ENCODE measurements at places on chromosomes 2 and 18.

DNA sequence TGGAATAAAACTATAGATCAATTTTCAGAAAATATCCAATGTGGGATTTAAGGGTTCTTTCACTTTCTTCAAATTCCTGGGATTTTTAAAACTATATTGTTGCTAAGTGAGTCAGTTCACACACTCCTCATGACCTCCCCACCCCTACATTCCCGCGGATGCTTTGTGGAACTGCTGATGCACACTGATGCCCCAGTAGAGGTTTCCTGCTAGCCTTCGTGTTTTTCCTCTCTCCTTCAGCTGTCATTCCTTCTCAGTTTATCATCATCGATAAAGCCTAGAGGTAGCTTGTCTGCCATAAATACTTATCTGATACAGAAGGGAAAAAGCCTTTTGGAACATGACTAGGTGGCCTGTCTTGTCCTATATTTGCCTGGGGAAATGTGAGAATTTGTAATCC, 67.4 kb upstream of the GALNT5 start:
- DNase-seq = no peak

DNA sequence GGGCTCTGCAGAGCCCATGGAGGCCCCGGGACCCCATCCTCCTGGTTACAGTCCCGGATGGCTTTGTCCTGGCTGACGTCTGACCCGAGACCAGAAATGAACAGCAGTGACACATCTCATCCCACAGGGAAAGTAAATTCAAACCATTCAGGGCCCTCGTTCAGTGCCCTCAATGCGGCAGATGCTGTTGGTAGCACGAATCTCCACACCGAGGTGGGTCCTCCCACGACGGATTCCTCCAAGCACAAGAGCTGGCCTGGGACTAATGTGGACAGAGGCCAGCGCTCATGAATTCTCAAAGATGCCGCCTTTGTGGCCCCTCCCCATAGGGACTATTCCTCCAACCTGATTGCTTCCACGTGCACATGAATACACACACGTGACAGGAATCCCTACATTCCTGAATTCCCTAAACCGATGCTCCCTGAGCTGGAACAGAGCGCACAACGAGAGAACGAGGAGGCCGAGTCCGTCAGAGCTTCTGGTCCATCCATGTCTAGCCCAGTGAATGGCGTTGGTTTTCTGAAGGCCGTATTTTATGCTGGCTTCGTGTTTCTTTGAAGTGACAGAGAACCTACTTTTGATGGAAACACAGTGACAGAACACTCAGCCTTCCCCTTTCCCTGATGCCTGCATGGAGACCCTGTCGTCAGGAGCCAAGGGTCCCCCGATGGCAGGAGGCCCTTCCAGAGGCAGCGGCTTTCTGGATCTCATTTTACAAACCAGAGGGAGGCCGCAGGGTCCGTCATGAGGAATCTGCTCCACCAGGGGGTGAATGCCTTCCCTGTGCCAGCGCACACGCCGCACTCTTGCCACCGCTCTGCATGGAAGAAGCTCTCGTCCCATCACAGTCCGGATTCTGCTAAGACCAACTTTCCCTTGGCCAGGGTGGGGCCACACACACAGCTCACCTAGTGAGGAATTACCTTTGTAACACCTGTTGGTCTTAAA, 64.3 kb upstream of the SNTG2 start:
- no peak for DNase-seq

DNA sequence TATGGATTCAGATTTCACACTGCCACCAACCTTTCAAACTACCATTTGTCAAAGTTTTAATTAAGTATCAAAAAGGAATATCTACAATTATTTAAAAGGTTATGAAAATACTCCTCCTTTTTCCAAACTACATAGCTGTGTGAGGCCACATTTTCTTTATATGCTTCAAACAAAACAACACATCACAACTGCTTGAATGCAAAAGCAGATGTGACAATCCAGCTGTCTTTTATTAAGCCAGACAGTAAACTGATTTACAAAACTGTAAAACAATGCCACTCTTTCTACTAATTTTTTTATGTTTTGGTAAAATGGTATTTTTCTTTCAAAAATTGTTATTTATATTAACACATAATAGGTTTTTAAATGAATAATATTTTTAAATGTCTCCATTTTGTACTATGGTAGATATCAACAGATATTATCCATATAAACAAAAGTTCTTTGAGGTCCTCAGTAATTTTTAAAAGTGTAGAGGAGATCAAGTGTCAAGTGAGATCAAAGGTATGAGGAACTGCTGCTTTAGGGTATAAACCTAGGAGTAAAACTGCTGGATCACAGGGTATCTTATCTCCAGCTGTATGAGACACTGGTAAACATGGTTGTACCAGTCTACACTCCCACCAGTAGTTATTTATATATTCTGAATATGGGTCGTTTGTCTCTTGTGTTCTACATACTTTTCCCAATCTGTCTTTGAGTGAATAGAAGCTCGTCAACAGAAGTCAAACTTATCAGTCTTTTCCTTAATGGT, 68.8 kb upstream of the SERTAD2 start:
- no peak for DNase-seq

- no peak for DNase-seq
Measured at GRCh38 chr2:147378403-147378802, 466.4 kb upstream of the ACVR2A start.

GRCh38 chr2:28824207-28824606, 13.6 kb downstream of the SPDYA start:
- DNase-seq = no peak

DNA sequence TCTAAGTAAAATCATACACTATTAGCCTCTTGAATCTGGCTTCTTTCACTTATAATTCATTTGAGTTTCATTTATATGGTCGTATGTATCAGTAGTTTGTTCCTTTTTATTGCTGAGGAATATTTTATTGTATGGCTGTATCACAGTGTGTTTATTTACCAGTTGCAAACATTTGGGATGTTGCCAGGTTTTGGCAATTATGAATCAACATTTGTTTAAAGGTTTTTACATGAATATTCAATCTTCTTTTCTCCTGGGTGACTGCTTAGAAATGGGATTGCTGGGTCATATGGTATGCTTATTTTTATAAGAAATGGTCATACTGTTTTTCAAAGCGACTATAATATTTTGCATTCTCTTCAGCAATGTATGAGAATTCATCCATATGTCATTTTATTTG, 107.9 kb downstream of the PMAIP1 start:
- no peak for DNase-seq

GRCh38 chr2:119175517-119175916, 17.0 kb upstream of the C1QL2 start:
- DNase-seq = no peak

DNA sequence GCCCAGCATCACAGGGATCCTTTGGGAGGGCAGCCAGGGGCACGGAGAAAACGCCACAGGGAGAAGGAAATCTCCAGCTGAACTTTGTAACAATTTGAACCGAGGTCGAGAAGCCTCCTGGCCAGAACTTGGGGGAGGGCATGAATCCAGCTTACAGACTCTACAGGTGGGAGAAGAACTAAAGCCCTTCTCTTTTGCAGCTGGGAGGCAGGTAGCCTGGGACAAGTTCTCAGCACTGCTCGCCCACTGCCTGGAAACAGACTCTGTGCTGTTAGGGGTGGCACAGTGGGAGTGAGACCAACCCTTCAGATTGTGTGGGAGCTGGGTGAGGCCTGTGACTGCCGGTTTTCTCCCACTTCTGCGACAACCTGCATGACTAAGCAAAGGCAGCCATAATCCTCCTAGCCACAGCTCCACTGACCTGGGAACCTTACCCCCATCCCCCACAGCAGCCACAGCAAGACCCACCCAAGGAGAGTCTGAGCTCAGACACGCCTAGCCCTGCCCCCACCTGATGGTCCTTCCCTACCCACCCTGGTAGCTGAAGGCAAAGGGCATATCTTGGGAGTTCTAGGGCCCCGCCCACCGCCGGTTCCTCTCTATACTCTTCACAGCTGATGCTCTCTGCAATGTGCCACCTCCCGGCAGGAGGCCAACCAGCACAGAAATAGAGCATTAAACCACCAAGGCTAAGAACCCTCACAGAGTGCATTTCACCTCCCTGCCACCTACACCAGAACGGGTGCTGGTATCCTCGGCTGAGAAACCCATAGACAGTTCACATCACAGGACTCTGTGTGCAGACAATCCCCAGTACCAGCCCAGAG, 136.0 kb upstream of the SIX2 start:
- no peak for DNase-seq

DNA sequence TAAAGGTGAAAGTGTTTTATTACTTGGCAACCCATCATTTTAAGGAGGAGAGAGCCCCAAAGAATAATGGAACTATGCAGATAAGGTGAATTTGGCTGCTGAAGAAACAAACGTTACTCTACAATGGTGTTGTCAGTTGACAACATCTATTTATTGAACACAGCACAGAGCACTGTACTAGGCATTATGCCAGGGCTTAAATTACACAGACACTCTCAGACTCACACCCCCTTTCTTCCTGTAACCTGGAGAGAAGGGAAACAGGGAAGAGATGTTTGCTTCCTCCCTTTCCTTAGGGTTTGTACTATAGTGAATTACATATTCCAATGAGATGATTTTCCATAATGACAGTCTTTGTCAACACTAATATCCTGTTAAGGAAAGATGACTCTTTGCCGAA, 94.0 kb upstream of the ATP5MC3 start:
- DNase-seq = no peak

DNA sequence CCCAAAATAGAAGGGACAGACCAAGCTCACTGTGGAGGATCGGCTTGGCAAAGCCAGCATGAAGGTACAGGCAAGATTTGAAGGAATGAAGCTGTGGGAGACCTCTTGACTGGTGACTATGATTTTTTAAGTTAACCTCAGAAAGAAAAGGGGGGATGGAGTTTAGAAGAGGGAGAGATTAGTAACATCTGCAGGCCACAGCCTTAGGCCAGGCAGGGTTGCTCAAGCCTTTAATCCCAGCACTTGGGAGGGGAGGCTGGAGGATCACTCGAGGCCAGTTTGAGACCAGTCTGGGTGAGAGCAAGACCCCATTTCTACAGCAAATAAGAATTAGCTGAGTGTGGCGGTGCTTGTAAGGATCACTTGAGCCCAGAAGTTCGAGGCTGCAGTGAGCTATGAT, 46.6 kb downstream of the ZNF532 start:
- no peak for DNase-seq

GRCh38 chr18:3704556-3705344, 254.8 kb downstream of the TGIF1 start:
- no peak for DNase-seq

DNA sequence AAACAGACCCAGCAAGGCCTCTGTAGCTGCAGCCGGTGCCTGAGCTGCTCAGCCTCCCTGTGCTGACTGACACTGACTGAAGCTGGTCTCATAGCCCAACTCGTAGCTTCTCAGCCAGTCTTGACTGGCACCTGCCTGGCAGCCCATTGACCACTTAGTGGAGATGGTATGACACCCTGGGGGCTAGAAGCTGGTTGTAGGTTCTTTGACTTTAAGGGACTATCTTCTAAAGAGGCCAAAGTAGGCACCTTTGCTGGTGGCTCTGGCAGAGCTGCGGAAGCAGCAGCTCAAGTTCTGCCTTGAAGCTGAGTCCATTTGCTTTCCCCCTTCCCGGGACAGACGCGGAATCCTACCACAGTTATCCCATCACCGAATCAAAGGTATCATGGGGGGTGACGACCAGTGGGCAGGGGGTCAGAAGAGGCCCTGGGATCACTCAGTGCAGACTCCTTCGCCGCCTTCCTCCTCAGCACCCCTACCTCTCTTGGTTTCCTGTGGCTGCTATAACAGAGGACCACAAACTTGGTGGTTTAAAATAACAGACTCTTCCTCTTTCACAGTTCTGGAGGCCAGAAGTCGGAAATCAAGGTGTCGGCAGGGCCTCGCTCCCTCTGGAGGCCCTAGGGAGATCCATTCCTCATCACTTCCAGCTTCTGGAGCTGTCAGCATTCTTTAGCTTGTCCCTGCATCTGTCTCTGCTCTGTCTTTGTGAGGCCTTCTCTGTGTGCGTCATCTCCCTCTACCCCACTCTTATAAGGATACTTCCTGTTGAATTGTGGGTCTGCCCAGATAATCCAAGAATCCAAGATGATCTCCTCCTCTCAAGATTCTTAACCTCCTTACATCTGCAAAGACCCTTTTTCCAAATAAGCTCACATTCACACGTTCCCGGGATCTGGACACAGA, 13.7 kb upstream of the FOSL2 start:
- DNase-seq = no peak

DNA sequence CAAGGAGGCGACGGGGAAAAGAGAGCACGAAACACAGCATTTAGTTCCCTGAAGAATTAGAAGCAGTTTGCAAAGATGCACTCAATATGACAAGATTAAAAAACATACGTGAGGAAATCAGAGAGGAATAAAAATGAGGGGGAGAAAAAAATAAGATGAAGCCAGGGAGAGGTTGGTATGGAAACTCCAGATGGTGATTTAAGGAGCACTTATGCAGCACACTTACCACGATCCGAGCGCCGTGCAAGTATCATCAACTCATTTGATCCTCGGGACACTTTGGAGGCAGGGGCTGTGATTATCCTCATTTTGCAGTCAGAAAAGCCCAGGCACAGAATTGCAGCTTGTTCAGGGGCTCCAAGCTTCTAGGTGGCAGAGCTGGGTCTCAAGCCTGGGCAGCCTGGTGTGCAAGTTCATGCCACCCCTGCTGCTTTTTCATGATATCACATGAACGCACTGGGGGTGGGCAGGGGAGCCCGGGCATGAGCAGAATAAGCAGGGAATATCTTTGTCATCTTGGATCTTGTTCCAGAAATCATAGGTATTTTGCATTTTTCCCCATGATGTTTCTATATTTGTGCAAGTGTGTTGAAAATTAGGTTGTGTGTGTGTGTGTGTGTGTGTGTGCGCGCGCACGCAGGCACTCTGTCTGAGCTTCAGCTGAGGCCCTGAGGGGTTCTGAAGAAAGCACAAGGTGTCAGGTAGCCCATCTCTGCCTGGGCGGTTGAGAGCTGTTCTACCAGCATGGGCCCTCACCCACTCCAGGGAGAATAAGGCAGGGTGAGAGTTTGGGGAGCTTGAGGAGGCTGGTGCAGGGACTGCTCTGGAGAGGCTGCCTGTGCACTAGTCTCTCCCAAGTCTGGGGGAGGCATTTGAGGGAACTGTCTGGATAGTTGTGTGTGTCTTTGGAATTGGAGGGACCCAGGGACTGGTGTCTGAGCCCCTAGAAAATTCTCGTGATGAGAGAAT, 25.0 kb upstream of the PDIA6 start:
- DNase-seq = no peak

- DNase-seq = no peak
Measured at GRCh38 chr2:172242961-172243360, 140.3 kb upstream of the DLX2 start.

Measured in T-cell (primary cell).